ENCODE measurements at places on chromosomes 16 and 17. TPM values are rescaled to one million over a fixed set of nuclear protein-coding genes. Genes with fewer than 3 reads are reported as not detected.

CCDC200 gene
- total RNA-seq = not detected

IL21R gene
- total RNA-seq = 0.27 TPM

KRTAP9-2 gene
- total RNA-seq = not detected

DNAAF8 gene
- total RNA-seq = 0.49 TPM

KRT28 gene
- not detected for total RNA-seq

KRTAP9-7 gene
- total RNA-seq = not detected

FAM20A gene
- 10.0 TPM for total RNA-seq

MSLN gene
- total RNA-seq = not detected

BAIAP3 gene
- total RNA-seq = 1.8 TPM

GGT6 gene
- not detected for total RNA-seq

CFAP97D1 gene
- not detected for total RNA-seq

GNGT2 gene
- 3.0 TPM for total RNA-seq

DNA sequence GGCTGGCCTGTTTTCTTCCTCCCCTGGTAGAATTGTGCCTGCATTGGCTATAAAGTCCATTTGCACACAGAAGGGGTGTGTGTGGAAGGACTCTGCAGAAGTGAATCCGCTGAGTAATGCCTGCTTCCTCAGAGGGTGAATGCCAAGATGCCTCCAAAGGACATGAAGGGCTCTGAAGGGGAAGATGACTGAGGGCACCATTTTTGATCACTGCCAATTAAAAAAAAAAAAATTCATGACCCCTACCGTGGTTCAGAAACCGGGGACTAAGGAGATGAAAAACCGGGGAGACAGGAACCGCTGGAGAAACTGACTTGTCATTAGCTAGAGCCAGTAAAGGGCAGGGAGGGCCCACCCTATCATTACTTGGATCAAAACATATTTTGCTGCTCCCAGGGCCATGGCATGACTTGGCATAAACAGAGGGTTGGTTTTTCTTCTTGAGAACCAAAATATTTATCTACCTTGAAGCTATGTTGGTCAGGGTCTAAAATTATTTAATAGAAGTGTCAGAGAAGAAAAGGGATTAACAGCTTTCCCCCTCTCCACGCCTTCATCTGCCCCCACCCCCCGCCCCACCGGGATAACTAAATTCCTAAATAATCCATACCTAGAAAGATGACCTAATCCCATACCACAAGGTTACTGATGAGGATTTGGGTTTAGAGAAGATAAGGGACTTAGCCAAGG is 3.6 kb upstream of the USP7 start:
- peaks cover 7% of the 10 kb centered on the region for H3K4me1 ChIP-seq
- H3K36me3 ChIP-seq = no peaks in the 10 kb centered on the region
- H3K27ac ChIP-seq = no peak overlapping the region
- H3K27me3 ChIP-seq = no peaks in the 10 kb centered on the region
- H3K4me3 ChIP-seq = no peak overlapping the region

- DNase-seq = no peak
- H3K27ac ChIP-seq = no peak overlapping the region
- H3K4me1 ChIP-seq = peaks cover 7% of the 10 kb centered on the region
- peaks cover 14% of the 10 kb centered on the region for H3K36me3 ChIP-seq
- H3K4me3 ChIP-seq = no peak overlapping the region
Observed at GRCh38 chr16:85677383-85677967, 11.3 kb downstream of the GINS2 start.

DNA sequence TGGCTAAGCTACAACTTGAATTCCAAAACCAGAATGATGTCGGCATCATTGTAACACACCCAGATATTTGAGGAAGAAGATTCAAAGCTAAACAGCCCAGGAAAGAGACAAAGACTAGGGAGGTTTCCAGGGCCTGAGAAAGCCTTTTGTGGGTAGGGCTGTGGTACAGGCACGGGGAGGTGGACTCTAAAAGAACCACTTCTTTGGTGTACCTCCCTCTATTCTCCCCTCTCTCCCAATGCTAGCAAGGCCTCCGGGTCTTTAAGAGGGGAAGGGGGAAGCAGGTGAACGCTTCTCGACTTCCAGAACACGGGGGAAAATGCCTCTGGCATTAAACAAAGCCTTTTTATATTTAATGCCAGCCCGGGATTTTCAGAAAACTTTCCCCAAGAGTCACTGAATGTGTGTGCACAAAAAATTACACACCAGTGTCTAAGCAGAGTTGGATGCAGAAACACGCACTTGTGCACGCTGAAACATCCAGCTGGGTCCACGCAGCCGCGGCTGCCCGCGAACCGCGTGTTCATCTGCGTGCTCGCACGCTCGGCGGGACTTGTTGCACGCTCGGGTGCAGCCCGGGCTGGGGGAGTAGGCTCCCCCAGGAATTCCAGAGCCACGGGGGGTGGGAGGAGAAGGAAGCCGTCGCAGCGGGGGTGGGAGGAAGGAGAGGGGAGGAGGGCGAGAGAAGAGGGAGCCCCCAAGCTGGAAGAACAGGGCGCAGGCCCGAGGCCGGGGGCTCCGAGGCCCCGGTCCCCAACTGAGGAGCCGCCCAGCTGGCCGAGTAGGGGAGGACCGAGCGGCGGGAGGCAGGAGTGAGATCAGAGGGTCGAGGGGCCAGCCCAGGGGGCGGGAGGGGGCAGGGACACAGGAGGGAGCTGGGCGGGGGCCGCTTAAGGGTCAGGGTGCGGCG is 20.1 kb upstream of the ZNF423 start:
- H3K27me3 ChIP-seq = peaks cover 9% of the 10 kb centered on the region
- no peaks in the 10 kb centered on the region for H3K36me3 ChIP-seq
- peak overlapping the region; percentile 42 for H3K27ac ChIP-seq
- DNase-seq = no peak
- H3K4me1 ChIP-seq = peaks cover 9% of the 10 kb centered on the region

- no peak overlapping the region for H3K27ac ChIP-seq
- no peak for DNase-seq
- no peaks in the 10 kb centered on the region for H3K27me3 ChIP-seq
- H3K4me1 ChIP-seq = no peaks in the 10 kb centered on the region
- no peak overlapping the region for H3K4me3 ChIP-seq
Observed at GRCh38 chr16:82337355-82337754, 167.3 kb upstream of the MPHOSPH6 start.

DNA sequence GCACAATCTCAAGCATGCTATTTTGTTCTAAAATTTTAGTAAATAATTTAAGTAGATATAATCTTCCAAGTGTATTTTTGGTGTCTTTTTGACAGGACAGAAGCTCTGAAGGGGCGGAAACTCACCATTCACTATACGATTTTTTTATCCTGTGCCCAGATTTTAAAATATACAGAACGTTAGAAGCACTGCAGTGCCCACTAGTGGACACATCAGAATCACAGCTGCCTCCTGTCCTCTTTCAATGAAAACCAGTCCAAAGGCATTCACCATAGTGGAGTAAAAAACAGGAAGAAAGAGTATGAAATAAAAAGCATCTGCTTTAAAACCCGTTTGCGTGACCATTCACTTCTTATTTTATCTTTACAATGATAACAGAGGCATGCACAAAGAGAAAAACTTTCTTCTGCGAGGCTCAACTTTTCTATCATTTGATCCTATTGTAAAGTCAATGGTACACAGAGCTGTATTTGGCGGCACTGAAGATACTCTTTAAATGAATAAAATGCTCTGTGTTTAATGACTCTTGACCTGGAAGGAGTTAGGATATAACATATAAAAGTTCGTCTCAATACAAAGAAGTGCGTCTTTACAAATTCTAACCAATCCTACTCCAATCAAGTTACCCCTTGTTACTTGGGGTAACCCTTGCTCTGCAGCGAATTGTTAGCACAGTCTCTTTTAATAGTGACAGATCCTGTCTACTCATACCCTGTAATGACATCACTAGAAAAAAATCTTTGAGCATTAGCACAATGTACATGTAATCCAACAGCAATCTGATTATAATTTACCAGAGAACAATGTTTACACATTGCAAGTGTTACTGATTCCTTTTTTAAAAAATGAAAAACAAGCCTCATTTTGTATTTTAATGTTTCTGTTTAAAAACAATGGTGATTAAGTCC is 339.8 kb upstream of the PSMD7 start:
- peak; percentile 73 for DNase-seq
- no peaks in the 10 kb centered on the region for H3K27me3 ChIP-seq
- H3K27ac ChIP-seq = no peak overlapping the region
- no peak overlapping the region for H3K4me3 ChIP-seq
- H3K36me3 ChIP-seq = no peaks in the 10 kb centered on the region
- no peaks in the 10 kb centered on the region for H3K4me1 ChIP-seq

DNA sequence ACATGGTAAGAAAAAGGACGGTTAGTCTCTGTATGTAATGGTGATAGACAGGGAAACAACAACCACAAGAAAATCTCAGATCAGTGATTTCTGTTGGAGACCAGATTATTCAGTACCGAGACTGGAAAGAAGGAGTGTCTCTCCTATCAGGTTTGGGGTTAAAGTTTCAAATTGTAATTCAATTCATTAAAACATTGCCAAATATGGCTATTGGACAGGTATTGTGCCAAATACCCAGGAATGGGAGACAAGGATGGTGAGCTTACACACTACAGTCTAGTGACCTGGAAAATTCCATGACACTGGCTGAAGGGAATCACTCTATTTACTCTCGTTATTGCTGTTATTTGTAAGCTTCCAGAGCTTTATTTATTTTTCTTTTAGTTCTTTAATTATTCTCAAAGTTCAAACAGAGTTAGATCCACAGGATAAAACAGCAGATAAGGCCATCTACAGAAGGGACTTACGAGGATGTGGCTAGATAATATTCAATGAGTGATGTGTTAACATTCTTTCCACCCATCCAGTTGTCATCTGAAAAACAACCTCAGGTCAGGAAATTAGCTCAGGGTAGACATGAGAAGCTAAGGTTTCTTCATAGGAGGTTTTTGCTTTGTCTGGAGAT is 25.1 kb upstream of the MMD start:
- H3K27ac ChIP-seq = peak overlapping the region; percentile 92
- H3K4me1 ChIP-seq = no peaks in the 10 kb centered on the region
- H3K27me3 ChIP-seq = no peaks in the 10 kb centered on the region
- no peak for DNase-seq

DNA sequence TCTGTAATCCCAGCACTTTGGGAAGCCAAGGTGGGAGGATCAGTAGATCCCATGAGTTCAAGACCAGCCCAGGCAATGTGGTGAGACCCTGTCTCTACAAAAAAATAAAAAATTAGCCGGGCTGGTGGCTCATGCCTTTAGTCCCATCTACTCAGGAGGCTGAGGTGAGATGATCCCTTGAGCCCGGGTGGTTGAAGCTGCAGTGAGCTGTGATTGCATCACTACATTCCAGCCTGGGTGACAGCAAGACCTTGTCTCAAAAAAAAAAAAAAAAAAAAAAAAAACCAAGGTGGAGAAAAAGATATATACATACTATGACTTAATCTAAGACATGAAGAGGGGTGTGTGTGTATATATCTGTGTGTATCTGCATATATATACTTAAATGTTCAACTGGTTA is 26.7 kb downstream of the BBS2 start:
- no peak overlapping the region for H3K27ac ChIP-seq
- no peak for DNase-seq
- no peak overlapping the region for H3K4me3 ChIP-seq
- no peaks in the 10 kb centered on the region for H3K27me3 ChIP-seq
- H3K36me3 ChIP-seq = peaks cover 10% of the 10 kb centered on the region

- H3K36me3 ChIP-seq = no peaks in the 10 kb centered on the region
- no peak overlapping the region for H3K27ac ChIP-seq
- no peak for DNase-seq
- H3K27me3 ChIP-seq = no peaks in the 10 kb centered on the region
Observed at GRCh38 chr16:17439580-17439979, 31.2 kb downstream of the XYLT1 start.

GRCh38 chr16:2825906-2826305 is 4.2 kb upstream of the ZG16B start:
- no peak overlapping the region for H3K4me3 ChIP-seq
- no peaks in the 10 kb centered on the region for H3K36me3 ChIP-seq
- H3K27me3 ChIP-seq = peaks cover 23% of the 10 kb centered on the region

GRCh38 chr17:15266325-15267125 is 1.4 kb upstream of the PMP22 start:
- H3K4me1 ChIP-seq = peaks cover 27% of the 10 kb centered on the region
- H3K27me3 ChIP-seq = no peaks in the 10 kb centered on the region
- H3K4me3 ChIP-seq = no peak overlapping the region
- no peak for DNase-seq

GRCh38 chr16:49382916-49383315 is 9.3 kb downstream of the C16orf78 start:
- H3K36me3 ChIP-seq = no peaks in the 10 kb centered on the region
- no peak overlapping the region for H3K27ac ChIP-seq
- DNase-seq = no peak
- no peak overlapping the region for H3K4me3 ChIP-seq

- no peak for DNase-seq
- no peak overlapping the region for H3K27ac ChIP-seq
- no peak overlapping the region for H3K4me3 ChIP-seq
- no peaks in the 10 kb centered on the region for H3K27me3 ChIP-seq
- no peaks in the 10 kb centered on the region for H3K36me3 ChIP-seq
- H3K4me1 ChIP-seq = no peaks in the 10 kb centered on the region
Observed at GRCh38 chr16:57962046-57962445, 8.9 kb downstream of the CNGB1 start.

- H3K27me3 ChIP-seq = no peaks in the 10 kb centered on the region
- no peaks in the 10 kb centered on the region for H3K36me3 ChIP-seq
- peaks cover 9% of the 10 kb centered on the region for H3K4me1 ChIP-seq
- DNase-seq = no peak
Observed at GRCh38 chr17:81349397-81350319, 45.6 kb upstream of the BAHCC1 start.

- no peak for DNase-seq
- H3K27me3 ChIP-seq = no peaks in the 10 kb centered on the region
- H3K27ac ChIP-seq = no peak overlapping the region
- H3K36me3 ChIP-seq = no peaks in the 10 kb centered on the region
- H3K4me1 ChIP-seq = peaks cover 10% of the 10 kb centered on the region
Observed at GRCh38 chr16:78286065-78286464, 186.6 kb downstream of the WWOX start.

- DNase-seq = no peak
- no peaks in the 10 kb centered on the region for H3K36me3 ChIP-seq
- no peaks in the 10 kb centered on the region for H3K4me1 ChIP-seq
- H3K27ac ChIP-seq = no peak overlapping the region
- H3K27me3 ChIP-seq = no peaks in the 10 kb centered on the region
- no peak overlapping the region for H3K4me3 ChIP-seq
Observed at GRCh38 chr17:73595479-73595878, 48.8 kb downstream of the SDK2 start.

DNA sequence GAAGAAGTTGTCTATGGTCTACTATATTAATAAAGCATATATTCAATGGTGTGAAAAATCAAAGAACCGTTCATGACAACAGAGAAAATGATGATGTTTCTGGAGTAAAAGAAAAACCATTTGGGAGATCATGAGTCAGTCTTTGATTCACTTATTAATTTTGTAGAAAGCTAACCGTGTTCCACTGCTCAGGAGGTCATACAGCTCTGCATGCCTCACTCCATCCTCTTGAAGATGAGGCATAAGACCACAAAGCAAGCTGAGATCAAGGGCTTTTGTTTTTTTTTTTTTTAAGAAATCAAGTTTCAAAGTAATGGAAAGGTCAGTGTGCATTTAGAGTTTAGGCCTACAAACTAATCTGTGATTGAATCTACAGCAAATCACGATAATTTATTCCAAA is 206.4 kb downstream of the CEP112 start:
- H3K36me3 ChIP-seq = no peaks in the 10 kb centered on the region
- no peak overlapping the region for H3K4me3 ChIP-seq
- no peak for DNase-seq
- H3K4me1 ChIP-seq = no peaks in the 10 kb centered on the region
- H3K27ac ChIP-seq = no peak overlapping the region

Measured in sigmoid colon (tissue), 7 donors.